ENCODE measurements at places on chromosomes 3 and 15.

DNA sequence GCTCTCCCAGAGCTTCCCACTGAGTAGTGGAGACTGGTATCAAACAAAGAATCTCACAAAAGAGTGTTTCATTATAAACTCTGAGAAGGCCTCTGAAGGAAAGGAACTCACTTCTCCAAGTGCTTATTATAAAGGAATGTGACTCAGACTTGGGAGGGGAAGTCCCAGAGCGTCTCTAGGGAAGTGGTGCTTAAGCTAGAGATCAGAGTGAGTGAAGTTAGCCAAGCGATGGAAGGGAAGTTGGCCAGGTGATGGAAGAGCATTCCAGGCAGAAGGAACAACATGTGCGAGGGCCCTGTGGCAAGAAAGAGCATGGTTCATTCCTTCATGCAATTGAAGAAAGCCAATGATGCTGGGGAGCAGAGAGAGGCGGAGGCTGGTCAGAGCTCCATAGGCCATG, 2.3 kb downstream of the XYLB start:
- DNase-seq: peak; percentile 37

DNA sequence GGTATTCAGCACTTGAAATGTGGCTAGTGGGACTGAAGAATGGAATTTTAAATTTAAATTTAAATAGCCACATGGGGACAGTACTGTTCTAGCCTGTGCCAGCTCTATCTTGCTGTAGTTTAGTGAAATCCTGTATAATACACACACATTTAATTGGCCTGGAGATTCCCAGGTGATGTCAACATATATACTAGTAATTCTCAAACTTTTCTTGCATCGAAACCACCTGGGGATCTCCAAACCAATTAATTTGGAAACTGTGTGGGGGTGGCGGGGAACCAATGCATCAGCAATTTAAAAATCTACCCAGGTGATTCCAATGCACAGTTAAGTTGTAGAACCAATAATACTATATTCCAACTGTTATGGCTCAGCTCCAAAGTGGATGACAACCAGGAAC, 228.9 kb upstream of the MRPL3 start:
- no peak for DNase-seq

GRCh38 chr15:31563001-31563400, 236.4 kb downstream of the KLF13 start:
- no peak for DNase-seq

- no peak for DNase-seq
Measured at GRCh38 chr3:147397155-147397874, 9.0 kb downstream of the ZIC4 start.

GRCh38 chr3:54424292-54424691, 301.9 kb downstream of the CACNA2D3 start:
- DNase-seq: no peak

- DNase-seq: no peak
Measured at GRCh38 chr3:108804966-108805365, 17.6 kb upstream of the TRAT1 start.

GRCh38 chr3:37913522-37913921, 51.8 kb downstream of the CTDSPL start:
- DNase-seq: no peak

DNA sequence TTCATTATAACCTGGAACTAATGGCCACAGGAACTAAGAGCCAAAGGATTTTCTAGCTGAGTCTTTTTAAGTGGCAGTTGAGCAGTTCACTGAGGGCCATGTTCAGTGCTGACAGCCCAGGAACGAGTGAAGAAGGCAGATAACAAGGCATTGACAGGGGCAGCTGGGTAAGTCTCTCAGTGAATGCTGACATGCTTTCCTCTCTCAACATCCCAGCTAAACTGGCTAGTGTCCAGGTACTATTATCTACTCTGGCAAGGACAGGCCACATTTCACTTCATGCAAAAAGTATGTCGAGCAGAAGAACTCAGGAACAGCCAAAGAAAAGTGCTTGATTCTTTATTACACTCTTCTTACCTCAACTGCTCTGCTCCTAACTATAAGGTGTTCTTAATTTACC, 515.9 kb downstream of the NLGN1 start:
- peak; percentile 75 for DNase-seq

DNA sequence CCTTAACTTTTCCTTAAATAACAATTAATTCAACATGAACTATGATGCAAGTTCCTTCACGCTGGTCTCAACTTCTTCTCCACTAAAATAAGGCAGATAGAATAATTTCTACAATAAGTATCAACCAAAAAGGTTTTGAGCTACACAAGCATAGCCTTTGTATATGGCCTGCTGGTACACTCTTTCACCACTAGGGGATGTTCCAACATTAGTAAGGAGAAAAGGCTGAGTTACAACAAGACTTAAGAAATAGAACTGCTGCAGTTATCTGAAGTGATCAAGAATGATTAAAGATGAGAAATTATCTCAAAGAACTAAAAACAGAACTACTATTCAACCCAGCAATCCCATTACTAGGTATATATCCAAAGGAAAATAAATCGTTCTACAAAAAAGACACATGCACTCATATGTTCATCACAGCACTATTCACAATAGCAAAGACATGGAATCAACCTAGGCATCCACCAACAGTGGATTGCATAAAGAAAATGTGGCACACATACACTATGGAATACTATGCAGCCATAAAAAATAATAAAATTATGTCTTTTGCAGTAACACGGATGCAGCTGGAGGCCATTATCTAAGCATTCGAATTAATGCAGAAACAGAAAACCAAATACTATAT, 14.4 kb downstream of the ATP13A3 start:
- DNase-seq: peak; percentile 88

GRCh38 chr3:144295613-144296012, 324.0 kb downstream of the DIPK2A start:
- peak; percentile 17 for DNase-seq

GRCh38 chr3:109973733-109974132, 636.4 kb upstream of the DPPA4 start:
- DNase-seq: no peak

DNA sequence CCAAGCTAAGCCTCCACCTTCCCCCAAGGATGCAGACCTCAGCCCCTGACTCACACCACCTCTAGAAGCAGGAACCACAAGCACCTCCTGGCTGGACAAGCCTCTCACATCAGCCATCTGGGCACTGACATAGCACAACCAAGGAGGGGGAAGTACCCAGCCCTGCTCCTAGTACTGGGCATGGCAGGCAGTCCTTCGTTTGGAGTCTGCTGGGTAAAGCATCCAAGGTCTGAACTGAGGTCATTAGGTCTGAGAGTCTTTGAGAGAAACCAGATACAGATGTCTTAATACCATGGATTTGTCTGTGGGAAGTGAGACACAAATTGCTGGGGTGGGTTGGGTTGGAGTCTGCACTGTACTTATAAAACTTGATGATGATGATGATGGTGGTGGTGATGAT, 61.8 kb downstream of the CCDC33 start:
- DNase-seq: no peak

- peak; percentile 59 for DNase-seq
Measured at GRCh38 chr3:195154793-195155535, 116.0 kb downstream of the XXYLT1 start.

DNA sequence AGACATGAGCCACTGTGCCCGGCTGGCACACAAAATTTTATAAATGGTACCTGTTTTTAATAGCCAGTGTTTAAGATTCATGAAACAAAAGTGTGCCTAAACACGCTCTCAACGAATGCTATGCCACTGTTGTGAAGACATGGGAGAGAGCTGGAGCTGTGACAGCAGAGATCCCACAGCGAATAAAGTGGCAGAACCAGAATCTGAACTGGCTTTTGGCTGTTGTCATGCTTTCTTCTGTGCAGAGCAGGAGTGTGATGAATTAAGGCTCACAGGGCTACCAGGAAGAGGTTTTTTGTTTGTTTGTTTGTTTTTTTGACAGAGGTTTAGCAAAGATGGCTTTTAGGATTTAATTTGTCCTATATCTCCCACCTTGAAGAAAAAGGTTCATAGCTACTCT, 14.5 kb downstream of the PTPRG start:
- no peak for DNase-seq

DNA sequence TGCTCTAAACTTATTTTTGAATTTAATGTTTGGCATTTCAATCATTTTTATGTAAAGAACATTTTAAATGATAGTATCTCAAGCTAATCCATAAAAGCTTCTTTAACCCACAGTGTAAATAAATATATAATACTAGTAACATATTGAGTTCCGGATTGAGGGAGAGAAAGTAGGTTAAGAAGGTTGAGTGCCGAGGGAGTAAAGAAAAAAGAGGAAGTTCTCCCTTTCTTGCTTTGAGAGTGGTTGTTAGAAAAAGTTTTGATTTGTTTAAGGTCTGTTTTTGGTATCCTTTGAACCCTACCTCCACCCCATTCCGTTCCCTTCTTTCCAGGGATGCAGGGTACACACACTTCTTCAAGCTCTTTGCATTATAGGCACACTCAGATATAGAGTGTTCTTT, 130.8 kb downstream of the VPS8 start:
- DNase-seq: no peak

DNA sequence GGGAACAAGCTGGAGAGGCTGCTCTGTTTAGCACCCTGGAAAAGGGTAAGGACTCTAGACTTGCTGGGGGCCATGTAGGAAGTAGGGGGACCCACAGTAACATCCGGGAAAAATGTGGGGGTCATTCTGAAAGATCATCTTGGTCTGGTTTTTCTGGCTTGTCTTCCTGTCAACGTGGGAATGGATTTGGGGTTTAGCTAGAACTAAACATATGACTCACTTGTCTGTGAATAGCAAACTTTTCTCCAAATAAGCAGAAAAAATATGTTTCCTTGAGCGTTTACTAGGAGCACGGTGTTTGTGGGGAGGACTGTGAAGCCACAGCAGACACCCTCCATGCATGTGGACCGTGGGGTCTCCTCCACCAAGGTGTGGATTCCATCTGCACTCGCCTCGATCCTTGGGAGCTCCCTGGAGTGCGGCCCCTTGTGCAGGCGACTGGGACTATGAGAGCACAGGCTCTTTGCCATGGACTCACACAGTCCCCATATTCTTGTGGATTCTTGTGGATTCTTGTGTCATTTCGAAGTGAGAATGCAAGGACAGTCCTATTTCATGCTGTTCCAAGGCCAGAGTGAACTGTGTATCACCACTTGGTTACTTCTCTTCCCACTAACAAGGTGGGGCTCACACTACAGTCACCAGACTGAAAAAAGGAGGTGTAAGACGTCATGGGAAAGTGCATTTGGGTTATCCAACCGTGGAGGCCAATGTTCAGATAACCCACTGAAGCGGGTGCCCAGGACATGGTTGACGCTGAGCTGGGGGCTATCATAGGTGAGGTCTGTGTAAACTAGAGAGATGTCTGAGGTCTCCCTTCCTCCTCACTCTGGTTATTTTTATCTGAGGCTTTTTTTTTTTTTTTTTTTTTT, 25.5 kb downstream of the PGPEP1L start:
- DNase-seq: no peak

DNA sequence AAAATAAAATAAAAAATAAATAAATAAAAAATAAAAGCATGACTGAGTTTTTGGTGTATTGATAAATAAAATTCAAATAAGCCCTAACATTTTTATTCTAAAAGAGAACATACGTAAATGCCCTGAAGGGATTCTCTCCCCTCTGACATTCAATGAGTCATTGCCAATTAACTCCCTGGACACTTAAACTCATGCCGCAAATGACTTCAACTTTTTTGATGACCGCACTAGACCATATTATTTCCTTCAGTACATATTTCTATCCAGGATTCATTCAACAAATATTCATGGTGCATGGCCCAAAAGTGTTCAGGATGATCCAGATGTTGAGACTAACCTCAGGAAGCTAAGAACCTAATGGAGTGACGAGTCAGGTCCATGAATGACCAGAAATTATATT, 195.9 kb upstream of the LRRN1 start:
- no peak for DNase-seq

GRCh38 chr3:30586096-30586805, 20.1 kb upstream of the TGFBR2 start:
- no peak for DNase-seq

GRCh38 chr3:88412346-88412745, 262.6 kb downstream of the C3orf38 start:
- DNase-seq: no peak

DNA sequence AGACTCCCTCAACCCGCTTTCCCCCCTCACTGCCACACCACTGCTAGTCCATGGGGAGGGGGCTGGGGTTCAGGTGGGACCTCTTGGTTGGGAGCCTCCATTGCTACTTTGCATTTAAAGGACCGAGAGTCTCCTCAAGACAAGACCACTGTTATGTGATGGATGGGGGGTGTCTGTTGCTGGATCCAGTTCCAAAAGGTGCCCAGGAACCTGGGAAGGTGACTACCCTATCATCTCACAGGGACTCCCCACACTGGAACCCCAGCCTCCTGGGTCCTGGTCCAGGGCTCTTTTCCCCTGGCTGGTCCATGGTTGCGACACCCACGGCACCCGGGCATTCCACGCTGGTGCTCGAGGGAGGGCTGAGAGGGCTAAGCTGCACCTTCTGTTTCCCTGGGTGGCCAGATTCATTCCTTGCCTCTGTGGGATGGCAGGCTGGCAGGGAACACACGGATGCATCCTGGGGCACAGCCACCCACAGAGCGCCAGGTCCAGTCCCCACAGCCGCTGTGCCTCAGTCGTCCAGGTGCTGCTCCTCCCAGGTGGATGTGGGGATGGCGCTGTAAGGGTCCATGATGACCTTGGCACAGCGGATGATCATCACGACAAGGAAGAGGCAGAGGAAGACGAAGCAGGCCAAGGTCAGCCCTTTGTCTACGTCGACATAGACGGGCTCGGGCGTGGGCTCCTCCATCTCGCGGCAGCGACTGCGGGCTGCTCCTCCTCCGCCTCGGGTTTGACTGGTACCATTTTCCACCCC, 48.6 kb downstream of the FAH start:
- no peak for DNase-seq

DNA sequence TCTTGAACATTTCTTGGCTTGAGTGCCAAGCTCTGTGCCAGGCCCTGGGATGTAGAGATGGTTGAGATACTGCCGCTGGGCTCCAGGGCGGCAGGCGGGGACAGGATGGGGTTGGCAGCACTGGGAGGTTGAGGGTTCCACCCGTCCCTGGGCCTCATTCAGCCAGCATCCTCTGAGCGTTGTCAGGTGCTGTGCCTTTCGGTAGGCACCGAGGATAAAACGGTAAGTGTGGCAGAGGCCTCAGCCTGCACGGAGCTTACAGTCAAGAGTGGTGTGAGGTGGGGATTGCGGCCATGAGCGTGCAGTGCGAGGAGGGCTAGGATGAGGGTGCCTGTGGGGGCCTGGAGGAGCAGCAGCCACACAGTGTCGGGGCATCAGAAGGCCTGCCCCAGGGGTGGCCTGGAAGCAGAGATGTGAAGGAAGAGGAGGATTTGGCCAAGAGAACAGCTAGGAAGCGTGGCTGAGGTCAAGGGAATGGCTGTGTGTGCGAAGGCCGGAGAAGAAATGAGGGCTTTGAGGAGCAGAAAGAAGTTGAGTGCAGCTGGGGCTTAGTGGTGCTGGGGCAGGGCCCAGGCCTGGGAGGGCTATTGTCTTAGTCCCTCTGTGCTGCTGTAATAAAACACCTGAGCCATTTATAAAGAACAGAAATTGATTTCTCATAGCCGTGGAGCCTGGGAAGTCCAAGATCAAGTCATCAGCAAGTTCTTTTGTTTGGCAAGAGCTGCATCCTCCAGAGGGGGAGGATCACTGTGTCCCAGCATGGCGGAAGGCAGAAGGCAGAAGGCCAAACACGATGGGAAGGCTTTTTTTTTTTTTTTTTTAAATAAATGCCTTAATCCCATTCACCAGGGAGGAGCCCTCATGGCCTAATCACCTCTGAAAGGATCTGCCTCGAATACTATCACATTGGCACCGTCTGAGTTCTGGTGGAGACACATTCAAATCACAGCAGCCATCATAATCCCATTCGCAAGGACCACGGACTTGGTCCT, 22.7 kb downstream of the CORO2B start:
- no peak for DNase-seq

- DNase-seq: no peak
Measured at GRCh38 chr3:105397974-105398373, 31.3 kb downstream of the ALCAM start.

GRCh38 chr3:151382671-151383070, 1.9 kb downstream of the P2RY12 start:
- DNase-seq: peak; percentile 70
